Left lobe of liver (tissue), 2 donors: ENCODE measurements at places on chromosomes 6 and 20.

DNA sequence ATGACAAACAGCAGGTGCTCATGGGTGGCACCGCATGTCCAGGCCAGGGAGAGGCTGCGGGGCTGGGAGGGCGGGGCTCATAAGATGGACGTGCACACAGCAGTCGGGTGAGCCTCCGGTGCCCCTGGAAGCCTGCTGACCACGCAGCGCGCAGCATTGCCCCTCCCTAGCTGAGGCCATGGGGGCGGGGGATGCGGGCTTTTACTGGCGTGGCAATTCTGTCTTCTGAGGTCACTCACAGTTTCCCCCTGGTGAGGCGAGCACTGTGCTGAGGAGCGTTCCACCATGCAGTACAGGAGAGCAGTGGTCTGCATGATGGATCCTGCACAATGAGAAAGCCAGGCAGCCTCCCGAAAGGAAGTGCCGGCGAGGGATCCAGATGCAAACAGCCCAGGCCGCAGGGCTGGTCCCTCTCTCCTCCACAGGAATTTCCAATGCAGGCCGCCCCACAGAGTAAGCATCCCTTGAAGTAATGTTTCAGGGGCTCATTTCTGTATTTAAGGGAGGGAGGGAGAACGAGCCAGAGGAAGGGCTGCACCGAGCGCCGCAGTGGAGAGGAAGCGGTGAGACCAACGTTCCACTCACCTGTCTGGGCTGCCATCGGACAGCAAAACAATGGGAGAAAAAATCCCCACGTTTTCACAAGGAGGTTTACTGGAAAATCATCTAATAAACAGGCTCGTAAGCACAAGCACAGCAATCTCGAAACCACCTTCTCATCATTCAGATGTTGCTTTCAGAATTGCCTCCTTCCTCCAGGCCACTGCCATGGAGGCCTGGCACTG lies 56.0 kb downstream of the IRF4 start:
- DNase-seq, result no peak

GRCh38 chr20:32216179-32217142 lies 8.8 kb downstream of the POFUT1 start:
- DNase-seq, result peak; percentile 91

GRCh38 chr20:38628580-38629470 lies 27.2 kb downstream of the ARHGAP40 start:
- DNase-seq, result no peak

DNA sequence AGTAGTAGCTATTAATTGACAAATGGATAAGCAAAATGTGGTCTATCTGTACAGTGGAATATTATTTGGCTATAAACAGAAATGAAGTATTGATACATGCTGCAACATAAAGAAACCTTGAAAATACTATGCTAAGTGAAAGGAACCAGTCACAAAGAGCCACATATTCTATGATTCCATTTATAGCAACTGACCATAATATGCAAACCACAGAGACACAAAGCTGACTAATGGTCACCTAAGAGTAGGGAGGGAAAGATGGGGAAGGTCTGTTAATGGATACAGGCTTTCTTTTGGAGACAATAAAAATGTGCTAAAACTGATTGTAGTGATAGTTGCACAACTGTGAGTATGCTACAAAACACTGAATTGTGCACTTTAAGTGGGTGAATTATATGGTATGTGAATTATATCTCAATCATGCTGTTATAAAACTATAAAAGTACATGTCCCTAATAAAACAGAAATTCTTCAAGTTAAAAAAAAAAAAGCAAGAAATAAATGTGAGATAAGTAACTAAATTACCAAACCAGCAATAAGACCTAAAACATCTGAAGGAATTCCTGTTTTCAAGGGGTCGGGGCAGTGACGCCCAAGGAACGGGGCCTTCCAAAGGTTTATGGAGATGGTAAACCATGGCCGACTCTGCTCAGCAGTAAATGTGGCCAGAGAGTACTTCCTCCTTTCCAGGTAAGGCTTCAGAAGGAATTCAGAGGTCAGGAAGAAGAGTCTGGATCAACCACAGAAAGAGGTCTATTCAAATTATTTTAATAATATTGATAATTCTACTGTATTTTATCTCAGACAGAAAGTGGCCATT lies 75.4 kb downstream of the ARHGAP18 start:
- DNase-seq, result no peak
